ENCODE measurements at places on chromosomes 3 and 15.

- peak; percentile 36 for DNase-seq
These were observed 26.4 kb upstream of the LAMP3 start for GRCh38 chr3:183188895-183189462.

- no peak for DNase-seq
These were observed 23.9 kb upstream of the CEP152 start for GRCh38 chr15:48834756-48835155.

DNA sequence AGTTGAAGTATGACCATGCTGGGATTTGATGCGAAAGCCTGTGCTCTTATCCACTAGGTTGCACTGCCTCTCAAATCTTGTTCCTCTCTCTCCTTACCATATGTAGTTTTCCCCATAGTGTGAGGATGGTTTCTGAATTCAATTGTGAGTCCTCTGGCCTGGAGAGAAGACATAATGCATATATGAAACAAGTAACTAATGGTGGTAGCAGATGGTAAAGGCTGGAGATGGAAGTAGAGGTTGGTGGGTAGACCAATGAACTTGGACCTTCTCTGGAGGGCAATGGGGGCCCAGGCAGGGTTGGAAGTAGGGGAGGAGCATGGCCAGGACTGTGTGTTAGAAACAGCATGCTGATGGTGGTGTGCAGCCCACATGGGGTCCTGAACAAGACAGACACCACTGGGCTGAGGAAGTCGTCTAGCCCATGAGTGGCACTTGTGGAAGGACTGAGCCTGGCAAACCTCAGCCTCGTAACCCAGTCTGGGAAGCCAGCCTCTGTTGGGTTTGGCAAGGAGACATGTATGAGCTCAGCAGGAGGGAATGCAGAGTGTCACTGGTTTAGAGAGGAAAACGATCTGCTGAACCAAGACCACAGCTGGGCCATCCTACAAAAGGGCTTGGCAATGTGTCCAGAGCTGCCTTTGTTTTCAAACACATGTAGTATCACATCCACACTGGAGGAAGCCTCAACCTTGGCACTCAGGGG lies 18.5 kb upstream of the LMCD1 start:
- no peak for DNase-seq

- no peak for DNase-seq
These were observed 41.4 kb downstream of the ZDHHC19 start for GRCh38 chr3:196169836-196170240.

DNA sequence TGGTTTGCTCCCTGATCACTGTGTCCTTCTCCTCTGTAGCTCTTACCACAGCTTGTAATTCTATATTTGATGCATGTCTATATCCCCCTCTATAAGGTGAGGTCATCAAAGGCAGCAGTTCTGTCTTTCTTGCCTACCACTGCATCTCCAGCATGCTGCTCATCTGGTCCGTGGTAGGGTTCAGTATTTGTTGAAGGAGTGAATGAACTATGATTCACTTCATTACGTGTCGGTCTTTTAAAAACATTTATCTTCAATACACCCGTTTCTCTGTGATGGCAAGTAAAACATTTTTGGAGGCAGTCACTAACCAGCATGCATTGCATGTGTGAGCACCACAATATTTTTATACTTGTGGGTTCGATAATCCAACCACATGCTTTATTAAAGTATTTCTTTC lies 27.6 kb downstream of the CHST14 start:
- no peak for DNase-seq

DNA sequence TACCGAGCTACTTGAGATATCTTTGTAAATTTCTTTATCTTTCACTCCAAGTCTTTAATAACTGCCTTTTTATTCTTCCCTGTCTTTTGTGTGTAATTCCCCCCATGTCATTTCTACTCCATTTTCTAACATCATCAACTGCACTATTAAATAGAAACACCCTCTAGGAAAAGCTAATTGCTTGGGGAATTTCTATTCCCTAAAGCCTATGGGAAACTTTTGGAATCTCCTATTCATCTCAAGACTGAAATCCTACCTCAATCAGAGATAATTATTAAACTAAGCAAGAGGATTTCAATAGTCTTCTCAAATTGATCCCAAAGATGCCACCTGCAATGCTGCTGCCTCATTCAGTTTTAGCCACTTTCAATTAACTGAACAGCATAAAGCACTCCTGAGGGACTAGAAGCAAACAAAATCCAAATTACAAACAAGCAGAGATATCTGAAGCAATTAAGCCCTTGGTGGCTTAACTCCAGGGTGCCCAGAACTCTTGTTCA lies 598.7 kb downstream of the IGSF11 start:
- no peak for DNase-seq

GRCh38 chr15:38605744-38606143 lies 41.1 kb upstream of the RASGRP1 start:
- DNase-seq, result no peak

DNA sequence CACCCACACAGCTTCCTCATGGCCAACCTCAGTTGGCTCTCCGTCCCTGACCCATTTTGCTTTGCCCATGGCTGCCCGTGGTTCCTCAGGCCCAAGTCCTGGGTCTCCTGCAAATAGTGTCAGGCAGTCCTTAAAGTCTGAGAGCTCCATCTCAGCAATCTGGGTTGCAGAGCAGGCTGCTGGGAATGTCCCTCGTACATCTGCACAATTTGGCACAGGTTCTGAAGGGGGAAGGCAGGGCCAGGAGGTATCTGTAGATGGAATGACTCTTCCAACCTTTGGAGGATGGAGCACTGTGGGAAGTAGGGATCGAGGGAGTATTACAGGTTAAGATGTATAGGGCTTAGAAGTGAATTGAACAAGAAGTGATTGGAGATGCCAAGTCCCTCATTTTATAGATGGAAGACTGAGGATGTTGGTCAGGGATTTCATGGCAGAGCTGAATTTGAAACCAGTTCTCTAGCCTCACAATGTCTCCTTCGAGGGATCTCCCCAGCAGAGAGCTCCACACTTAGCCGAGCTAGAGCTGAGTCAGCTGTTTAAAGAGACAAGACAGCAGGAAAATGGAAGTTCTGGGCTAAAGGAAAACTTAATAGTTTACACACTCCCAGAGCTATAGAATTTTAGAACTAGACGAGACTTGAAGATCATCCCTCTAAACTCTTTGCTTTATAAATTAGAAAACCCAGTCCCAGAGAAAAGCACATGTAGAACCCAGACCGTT lies 9.2 kb downstream of the CKMT1A start:
- DNase-seq, result no peak

- DNase-seq, result peak; percentile 30
These were observed 17.9 kb downstream of the STT3B start for GRCh38 chr3:31550452-31551251.

DNA sequence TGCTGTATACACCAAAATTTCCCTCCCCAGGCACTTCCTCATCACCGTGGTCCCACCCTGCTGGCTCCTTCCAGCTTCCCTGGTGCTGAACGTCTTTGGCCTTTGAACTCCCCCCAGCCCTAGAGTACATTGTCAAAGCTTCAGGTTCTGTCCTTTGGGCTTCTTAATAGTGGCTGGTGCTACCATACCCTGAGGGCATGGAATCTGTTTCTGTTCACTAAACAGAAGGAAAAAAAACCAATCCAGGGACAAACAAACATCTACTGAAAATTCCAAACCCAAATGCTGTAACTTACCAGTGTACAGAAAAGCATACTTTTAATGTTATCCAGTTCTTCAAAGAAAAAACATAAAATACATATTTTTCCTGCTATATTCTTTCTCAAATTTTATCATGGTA lies 148.7 kb downstream of the MYLK start:
- no peak for DNase-seq

DNA sequence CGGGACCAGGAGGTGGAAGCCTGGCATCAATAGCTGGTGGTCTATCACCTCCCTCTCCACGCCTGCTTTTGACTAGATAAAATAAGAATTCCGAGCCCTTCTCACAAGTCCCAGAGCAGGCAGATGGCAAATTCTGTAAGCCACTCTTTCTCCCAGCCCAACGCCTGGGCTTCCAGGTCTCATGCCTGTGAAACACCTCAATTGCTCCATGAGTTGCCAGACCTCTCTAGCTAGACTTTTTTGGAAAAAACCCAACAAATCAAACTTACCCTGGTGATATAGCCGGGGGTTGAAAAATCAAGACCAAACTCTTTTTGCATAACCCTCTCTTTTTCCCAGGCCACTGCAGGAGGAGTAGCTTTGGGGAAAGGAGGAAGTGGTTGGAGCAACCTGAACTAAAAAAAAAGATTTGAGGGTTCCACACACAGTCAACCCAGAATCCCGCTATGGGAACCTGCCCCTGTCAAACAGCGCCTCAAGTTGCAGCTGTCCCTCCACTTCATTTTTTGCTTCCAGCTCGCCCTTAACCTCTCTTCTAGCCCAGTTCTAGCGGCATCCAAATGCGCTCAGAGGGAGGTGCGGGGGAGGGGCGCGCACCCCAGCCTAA lies 7.0 kb downstream of the BHLHE40 start:
- DNase-seq, result no peak

- no peak for DNase-seq
These were observed 239.9 kb downstream of the TLE3 start for GRCh38 chr15:69857686-69858391.

DNA sequence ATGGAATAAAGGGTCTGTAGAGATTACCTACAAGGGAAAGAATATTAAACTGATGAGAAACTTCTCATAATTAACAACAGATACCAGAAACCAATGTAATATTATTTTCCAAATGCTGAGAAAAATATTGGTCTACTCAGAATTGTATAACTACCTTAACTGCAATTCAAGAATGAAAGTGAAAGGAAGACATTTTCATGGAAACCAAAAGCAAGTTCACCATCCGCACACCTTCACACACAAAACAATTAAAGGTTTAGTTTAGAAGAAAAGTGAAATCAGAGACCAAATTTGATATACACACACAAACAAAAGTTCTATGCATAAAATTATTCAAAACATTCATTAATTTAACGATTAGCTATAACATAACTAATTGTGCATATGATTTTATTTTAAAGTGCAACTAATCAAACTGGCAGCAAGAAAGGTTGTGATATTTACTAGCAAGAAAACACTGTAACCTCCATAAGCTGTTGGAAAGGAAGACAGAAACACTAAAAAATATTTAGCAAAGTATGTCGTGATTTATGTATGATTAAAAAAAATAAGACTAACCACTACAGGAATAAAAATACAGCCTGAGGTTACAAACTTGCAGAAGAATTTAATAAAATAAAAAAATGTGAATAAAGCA lies 395.5 kb downstream of the FGF12 start:
- peak; percentile 63 for DNase-seq

GRCh38 chr15:48766196-48766595 lies 44.7 kb downstream of the CEP152 start:
- DNase-seq, result no peak

DNA sequence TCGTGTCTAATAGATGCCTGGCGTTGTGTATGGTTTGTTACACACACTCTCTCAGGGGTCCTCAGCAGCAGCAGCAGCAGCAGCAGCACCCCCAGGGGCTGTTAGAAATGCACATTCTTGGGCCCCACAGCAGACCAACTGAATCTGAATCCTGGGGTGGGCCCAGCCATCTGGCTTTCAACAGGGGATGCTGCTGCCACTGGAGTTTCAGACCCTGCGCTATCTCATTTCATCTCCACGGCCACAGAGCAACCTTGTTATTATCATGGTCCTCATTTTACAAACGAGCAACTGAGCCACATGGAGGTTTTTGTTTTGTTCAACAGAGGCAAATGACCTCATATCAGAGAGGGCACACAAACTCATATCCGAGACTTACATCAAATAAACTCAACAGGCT lies 47.7 kb downstream of the MGLL start:
- no peak for DNase-seq

GRCh38 chr3:56998076-56998529 lies 62.4 kb upstream of the SPATA12 start:
- no peak for DNase-seq

- DNase-seq, result no peak
These were observed 20.4 kb downstream of the NANOGP8 start for GRCh38 chr15:35064576-35065190.

DNA sequence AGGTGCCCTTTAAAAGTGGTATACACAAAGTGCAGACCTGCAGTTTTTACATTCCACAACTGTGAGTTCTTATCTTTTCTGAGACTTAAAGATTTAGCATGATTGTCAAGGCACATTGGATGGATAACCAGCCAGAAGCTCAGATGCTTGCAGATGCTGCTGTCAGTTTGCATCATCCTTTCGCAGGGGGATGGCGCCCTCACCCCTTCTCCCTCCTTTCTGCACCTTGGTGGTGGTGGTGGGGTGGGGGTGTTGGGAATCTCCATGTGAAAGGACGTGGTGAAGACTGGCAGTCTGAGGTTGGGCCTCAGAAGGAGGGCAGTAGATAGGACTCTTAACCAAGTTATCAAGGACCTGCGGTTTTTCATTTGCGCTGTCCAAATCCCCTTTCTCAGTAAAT lies 309.6 kb upstream of the SEMA6D start:
- DNase-seq, result no peak

DNA sequence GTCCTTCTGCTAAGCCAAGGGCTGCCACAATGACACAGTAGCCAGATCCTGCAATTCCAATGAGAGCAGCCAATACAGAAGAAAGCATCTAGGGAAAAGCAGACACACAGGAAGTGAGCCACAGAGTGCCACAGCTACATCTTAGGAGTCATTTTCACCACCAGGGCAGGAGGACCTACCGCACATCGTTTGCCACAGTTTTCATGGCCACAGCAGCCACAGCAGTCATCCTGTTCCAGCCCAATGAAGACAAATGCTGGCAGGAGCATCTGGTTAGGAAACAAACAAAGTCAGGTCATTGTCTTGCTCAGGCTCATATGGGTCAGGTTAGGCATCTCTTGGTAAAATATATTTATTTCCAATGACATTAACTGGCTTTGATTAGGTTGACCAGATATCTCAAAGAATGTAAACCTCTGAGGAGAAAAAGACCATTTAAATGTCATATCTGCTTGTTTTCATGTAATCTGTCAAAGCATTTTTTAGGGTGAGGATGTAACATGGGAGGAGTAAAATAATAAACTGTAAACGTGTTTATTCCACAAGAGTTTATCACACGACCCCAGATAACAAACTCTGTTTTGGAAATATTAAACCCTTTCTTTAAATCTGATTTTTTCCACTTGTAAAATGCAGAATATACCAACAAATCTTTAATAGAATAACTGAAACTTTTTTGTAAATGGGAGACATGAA lies 1.8 kb downstream of the TM4SF1 start:
- DNase-seq, result no peak

GRCh38 chr3:158722108-158722507 lies 10.1 kb downstream of the RARRES1 start:
- no peak for DNase-seq

DNA sequence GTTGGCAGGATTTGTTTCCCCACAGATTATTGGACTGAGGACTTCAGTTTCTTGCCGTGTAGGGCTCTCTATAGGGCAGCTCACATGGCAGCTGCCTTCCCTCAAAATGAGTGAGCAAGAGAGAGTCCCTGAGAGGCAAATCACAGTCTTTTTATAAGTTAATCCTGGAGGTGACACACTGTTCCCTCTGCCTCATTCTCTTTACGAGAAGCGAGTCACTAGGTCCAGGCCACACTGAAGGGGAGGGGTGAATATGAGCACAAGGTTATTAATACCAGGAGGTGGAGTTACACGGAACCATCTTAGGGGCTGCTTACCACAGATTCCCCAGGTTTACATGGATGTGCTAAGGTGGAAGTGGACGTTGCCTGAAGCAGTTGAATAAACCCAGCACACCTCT lies 77.0 kb downstream of the LPP start:
- DNase-seq, result no peak
